ENCODE measurements at places on chromosomes 3 and 15. TPM values are rescaled to one million over a fixed set of nuclear protein-coding genes. Genes with fewer than 3 reads are reported as not detected.

Gene PML
- 34.9 TPM for total RNA-seq

Gene ADAMTS9
- 0.08 TPM for total RNA-seq

Gene PGBD4
- total RNA-seq, result 2.4 TPM

Gene PLA2G4F
- not detected for total RNA-seq

Gene CHRM5
- total RNA-seq, result not detected

- DNase-seq, result no peak
Observed at GRCh38 chr3:127485396-127486170, 105.0 kb downstream of the TPRA1 start.

DNA sequence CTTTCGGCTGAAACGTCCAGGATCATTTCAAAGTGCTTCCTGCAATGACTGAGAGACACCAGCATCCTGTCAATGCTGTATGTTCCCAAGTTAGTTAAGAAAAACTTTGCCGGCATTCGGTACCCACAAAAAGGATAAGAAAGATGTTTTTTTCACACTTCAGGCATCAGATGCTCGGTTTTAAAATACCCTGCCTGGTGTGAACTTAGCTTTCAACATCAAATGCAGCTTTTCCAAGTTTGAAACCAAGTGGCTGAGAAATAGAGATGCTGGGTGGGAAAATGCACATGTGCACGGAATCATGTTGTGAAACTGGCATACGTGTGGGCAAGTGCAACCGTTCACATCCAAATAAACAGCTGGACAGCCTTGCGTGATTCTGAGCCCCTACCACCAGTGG lies 254.9 kb upstream of the IGF1R start:
- no peak for DNase-seq

DNA sequence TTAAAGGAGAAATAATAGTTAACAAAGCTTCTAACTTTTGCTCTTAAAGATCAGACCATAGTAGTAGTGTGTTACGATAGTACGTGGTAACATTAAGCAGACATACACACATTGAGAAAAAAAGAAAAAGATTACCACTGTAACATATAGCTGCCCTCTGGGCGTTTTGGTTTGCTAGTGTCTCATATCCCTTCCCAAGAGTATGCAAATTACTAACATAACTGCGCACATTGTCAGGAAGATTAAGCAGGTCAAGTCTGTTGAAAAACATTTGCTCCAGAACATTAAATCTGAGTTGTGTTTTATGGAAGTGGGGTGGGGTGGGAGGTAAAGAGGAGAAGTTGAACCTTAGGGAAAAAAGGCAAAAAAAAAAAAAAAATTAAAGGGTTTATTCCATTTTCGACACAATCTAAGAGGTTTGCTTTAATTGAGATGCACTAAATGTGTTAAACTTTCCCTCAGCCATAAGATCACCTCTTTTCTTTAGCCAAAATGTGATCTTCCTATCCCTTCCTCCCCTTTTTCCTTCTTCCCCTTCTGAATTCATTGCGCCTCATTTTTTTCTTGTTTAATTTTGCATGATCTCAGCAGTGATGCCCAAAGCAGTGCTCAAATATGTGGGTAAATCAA lies 1.5 kb upstream of the LRIG1 start:
- no peak for DNase-seq

DNA sequence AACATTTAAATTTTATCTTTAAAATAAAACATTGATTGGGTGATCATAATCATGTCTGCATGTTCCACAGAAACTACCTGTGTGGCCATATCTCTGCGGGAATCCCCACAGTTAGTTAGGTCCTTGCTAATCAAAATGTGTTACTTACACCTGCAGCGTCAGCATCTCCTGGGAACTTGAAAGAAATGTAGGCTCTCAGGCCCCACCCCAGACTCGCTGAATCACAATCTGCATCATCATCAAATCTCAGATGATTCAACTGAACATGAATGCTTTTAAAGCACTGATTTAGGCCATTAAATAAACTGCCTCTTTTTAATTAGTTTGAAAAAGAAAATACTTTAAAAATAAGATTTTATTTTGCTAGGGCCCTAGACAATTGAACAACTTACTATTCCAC lies 577.8 kb downstream of the PYDC2 start:
- DNase-seq, result no peak

DNA sequence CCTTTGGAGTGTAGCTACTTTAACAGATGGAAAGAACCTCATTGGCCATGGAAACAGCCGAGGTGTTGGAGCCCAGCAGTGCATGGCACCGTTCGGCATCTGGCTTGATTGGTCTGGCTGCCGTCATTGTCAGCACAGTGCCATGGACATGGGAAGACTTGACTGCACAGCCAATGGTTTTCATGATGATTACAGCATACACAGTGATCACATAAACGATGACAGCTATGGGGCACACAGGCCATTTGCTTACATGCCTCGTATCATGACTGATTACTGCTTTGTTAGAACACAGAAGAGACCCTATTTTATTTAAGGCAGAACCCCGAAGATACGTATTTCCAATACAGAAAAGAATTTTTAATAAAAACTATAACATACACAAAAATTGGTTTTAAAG lies 44.1 kb downstream of the PGPEP1L start:
- DNase-seq, result no peak

GRCh38 chr15:48528921-48529320 lies 116.6 kb downstream of the FBN1 start:
- no peak for DNase-seq

GRCh38 chr15:66894986-66895780 lies 170.2 kb upstream of the SMAD3 start:
- DNase-seq, result no peak
